ENCODE measurements at places on chromosomes 11 and 22.
A peak's percentile ranks its signal among the peaks of the same experiment; 100 is the strongest.

DNA sequence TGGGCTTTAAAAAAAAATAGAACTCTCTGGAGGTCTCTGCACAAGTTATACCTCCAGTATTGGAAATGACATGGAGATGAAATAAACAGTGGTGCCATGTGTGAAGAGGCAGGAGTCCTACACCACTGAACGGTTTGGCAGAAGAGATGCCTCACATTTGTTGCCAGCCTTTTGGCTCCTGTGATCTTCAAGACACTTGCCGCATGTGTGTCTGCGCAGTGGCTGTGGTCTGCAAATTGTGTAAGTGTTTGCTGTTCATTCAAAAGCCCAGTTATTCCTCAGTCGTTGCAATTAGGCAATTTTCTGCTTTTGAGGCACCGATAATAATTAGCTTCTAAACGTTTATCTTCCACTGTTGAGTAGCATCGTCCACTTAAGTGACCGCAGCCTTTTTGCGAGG, 319.1 kb downstream of the BRD1 start:
- no peak for DNase-seq

- DNase-seq, result no peak
Observed at GRCh38 chr11:76551400-76551799, 106.6 kb downstream of the EMSY start.

- DNase-seq, result no peak
Observed at GRCh38 chr11:74084796-74085541, 76.1 kb upstream of the UCP3 start.

DNA sequence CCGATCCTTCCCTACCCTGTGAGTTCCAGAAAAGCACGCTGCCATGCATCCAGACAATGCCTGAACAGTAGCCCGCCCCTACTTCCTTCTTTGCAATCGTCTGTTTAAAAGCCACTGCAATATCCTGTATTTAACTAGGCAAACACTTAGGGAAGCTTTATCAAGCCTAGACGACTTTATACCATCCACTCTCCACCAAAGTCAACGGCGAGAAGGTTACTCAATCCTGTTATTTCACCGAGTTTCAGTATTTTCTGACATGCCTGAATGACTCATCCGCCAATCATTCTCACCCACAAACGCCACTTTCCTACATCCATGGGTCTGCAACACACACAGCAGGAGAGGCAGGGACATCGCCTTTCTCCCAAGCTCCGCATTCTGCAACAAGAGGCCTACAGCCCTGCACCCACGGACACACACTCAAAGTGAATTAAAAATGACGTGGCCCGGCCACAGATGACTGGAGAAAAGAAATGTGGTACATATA, 9.3 kb downstream of the CELSR1 start:
- DNase-seq, result no peak

- peak; percentile 48 for DNase-seq
Observed at GRCh38 chr11:83070731-83071566, 748 bp downstream of the RAB30 start.

DNA sequence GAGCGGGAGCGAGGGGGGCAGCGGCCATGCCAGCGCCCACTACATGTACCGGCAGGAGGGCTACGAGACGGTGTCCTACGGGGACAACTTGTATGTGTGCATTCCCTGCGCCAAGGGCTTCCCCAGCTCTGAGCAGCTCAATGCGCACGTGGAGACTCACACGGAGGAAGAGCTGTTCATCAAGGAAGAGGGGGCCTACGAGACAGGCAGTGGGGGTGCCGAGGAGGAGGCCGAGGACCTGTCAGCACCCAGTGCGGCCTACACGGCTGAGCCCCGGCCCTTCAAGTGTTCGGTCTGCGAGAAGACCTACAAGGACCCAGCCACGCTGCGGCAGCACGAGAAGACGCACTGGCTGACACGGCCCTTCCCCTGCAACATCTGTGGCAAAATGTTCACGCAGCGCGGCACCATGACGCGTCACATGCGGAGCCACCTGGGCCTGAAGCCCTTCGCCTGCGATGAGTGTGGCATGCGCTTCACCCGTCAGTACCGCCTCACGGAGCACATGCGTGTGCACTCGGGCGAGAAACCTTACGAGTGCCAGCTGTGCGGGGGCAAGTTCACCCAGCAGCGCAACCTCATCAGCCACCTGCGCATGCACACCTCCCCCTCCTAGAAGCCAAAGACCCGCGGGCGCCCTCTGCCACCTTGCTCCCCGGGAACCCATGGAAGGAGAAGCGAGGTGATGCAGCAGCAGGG, 20.9 kb upstream of the TMEM191C start:
- DNase-seq, result no peak

DNA sequence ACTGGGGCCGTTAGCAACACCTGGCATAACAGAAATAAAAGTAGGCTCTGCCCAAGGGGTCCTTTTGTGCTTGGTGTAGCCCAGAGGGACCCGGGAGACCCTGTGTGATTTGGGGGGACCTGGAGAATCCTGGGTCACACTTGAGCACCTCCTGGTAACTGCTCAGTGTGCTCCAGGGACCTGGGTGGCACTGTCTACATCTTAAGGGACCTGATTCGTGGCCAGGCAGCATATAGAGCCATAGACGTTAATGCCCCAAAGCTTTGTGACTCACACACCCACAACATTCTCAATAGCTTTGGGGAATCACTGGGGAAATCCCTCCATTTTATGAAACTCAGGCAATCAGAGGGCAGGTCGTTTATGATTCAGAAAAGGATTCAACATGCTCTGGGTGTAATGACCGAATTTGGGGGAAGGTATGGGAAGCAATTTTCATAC, 3.6 kb upstream of the IGF2 start:
- peak; percentile 58 for DNase-seq

DNA sequence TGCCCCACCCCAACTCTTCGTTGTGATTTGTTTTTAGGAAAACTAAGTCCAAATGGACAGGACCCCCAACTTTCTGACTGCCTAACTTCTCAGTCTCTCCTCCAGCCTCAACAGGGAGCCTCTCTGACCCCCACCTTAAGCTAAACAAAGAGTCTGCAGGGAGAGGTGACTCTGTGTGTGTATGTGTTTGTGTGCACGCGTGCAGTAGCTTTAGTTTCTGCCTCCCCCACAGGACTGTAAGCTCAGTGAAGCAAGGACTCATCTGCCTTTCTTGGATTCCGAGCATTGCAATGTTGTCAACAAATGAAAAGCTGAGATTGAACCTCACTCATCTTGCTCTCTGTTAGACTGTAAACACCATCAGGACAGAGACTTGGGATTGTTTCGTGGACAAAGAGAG, 7.9 kb downstream of the SNAP29 start:
- DNase-seq, result no peak

DNA sequence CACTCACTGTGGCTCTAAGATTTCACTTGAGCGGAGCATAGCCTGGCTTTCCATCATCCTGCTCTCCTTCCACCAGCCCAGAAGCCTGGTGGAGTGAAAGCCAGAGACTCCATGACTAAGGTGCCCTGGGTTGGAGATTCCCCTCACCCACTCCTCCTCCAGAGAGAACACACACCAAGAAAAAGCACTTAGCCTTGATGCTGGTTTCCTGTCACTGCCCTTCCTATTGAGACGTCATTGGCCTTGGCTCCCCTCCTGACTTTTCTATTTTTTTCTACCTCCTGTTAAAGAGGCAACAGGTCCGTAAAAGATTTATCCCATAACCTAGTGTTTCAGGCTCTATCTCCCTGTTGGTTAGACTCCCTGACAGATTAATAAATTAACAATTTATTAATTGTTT, 38.5 kb upstream of the APLNR start:
- no peak for DNase-seq

DNA sequence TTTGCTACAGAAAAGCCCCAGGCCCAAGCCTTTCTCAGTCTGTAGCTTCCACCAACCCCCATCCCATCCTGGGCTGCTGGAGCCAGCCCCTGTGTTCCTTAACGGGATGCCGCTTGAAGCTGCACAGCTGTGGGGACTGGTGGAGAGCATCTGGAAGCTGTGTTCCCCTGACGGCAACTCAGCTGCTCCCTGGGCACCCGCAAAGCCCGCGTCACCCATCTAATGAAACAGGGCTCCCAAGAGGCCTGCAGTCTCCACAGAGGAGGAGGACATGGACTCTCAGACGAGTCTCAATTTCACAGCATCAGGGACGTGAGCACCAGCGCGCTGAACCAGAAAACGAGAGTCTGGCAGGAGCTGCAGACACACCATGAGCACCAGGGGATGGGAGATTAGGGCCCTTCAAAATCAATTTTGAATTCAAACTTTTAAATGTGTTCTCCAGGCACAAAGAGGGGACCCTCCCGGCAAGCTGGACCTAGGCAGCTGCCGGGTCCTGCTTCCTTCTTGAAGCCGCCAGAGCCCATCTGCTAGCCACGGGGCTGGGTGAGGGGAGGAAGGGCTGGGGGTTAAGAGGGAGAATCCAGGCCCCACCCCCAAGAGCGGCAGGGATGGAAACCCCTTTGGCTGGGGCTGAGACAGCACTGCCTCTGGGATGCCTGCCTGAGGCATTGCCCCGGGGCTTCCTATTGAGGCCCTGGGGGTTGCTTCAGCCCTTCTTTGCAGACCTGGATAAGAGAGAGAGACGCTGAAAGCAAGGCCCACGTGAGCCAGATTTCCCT, 21.0 kb downstream of the LMO1 start:
- DNase-seq, result no peak

- peak; percentile 20 for DNase-seq
Observed at GRCh38 chr22:28674121-28674563, 5.5 kb downstream of the TTC28 start.

- no peak for DNase-seq
Observed at GRCh38 chr11:70473873-70474690, 75.8 kb downstream of the CTTN start.

DNA sequence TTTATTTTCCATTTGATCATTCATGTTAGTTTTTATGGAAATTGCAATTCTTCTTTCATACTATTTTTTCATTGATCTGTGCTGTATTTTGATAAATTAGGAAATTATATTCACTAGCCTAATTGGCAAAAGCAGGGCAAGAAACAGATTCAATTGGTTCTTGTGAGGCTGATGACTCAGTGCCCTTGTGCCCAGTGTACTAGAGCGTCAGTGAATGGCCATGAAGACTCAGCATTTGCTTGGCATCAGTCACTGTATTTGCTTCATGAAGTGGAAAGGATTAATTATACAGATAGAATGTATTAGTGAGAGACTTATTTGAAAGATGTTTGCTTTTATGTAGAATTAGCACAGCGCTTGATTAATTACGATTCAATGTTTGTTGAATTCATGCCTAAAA, 31.8 kb downstream of the MRGPRX1 start:
- DNase-seq, result no peak

GRCh38 chr11:96758957-96759356, 369.1 kb downstream of the JRKL start:
- no peak for DNase-seq

- DNase-seq, result peak; percentile 32
Observed at GRCh38 chr11:120835601-120836228, 188.2 kb upstream of the TBCEL start.

DNA sequence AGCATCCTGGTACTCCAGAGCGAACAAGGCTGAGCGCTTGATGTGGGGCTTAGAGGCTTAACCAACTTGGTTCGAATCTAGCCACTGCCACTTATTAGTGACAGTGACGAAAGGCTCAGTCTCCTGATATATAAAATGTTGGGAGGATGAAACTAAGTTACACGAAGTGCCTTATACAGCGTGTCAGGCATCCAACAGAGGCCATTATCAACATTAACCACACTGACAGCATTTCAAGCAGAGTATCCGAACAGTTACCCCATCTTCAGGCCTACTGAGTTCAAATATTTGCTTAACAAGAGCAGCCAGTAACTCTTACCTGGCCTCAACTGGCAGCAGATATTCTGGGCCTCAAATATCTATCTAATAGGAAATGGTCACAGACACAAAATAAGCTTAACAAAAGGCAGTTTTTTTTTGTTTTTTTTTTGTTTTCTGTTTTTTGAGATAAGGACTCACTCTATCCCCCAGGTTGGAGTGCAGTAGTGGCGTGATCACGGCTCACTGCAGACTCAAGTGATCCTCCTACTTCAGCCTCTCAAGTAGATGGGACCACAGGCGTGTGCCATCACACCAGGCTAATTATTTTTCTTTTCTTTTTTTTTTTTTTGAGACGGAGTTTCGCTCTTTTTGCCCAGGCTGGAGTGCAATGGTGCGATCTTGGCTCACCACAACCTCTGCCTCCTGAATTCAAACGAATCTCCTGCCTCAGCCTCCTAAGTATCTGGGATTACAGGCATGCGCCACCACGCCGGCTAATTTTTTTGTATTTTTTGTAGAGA, 2.9 kb downstream of the SERPIND1 start:
- no peak for DNase-seq

- no peak for DNase-seq
Observed at GRCh38 chr11:39239553-39239952, 2219.9 kb downstream of the LRRC4C start.

- peak; percentile 6 for DNase-seq
Observed at GRCh38 chr11:84720706-84721402, 906.3 kb downstream of the DLG2 start.

GRCh38 chr11:68810164-68810563, 31.6 kb downstream of the CPT1A start:
- no peak for DNase-seq

DNA sequence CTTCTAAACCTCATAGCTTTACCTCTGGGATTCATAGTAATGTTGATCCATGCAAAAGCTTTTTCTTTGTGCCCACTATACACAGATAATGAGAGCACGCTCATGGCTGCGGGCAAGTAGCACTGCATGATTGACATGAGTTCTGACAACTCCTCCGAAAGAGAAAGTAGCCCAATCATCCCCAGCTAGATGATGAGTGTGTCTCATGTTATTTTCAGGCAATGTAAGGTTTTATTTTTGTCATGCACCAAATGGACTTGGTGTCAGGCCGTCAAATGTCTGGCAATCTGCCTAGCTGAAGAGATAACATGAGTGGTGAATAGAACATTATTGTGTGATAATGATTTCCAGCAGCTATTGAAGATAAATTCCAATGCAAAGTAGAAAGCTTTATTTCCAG, 662.6 kb downstream of the NTM start:
- no peak for DNase-seq

DNA sequence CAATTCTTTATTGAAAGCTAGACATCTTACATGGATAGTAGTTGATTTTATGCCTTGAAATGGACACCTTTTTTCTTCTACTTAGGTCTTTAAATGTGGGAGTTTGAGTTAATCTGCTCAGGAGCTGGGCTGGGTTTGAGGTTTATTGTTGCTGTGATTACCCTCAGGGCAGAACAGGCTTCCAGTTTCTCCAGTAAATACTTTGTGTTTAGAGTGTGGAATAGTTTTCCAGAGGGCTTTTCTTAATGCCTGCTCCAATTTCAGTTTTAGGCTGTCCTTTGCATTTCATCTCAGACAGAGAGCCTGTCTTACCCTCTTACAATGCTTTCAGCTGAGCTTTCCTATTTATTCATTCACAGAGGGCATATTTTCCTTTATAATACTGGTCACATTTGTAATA, 69.9 kb upstream of the ADORA2A start:
- no peak for DNase-seq

- DNase-seq, result no peak
Observed at GRCh38 chr11:28490773-28491382, 382.7 kb downstream of the METTL15 start.

GRCh38 chr11:74634537-74634936, 42.2 kb downstream of the POLD3 start:
- no peak for DNase-seq

DNA sequence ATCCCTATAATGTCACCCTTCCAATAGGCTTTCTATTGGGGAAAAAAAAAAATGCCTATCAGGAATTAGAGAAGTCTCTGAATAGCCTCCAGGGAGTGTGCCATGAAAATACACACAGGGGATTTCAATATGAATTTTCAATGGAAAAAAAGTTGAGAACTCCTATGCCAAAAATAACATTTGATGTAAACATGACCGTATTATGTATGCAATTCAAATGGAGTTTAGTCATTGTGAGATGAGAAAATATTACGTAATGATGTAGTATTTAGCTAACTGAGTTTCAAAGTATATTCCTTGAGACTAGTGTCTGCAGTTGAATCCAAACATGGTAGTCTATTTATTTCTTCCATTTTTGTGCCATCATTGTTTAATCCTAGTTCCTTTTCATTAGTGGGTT, 182.3 kb downstream of the BLID start:
- no peak for DNase-seq
